Activated T-helper 2 cell treated with anti-CD3 and anti-CD28 coated beads, Interferon-gamma antibody, Interleukin-2, Interleukin-4, amounts not matched to agents 10 μg/mL and 5 μg/mL and 100 μg/mL, durations not matched to agents 14 hours and 24 hours and 36 hours (primary cell): ENCODE measurements at places on chromosomes 4 and X.

- no peaks in the 10 kb centered on the region for H3K4me1 ChIP-seq
- peaks cover 9% of the 10 kb centered on the region for H3K27me3 ChIP-seq
Observed at GRCh38 chr4:78002260-78002659, 54.9 kb upstream of the FRAS1 start.

- no peak for DNase-seq
- no peaks in the 10 kb centered on the region for H3K4me1 ChIP-seq
- peaks cover 11% of the 10 kb centered on the region for H3K36me3 ChIP-seq
- H3K27ac ChIP-seq, result no peak overlapping the region
Observed at GRCh38 chrX:71164071-71164470, 19.4 kb downstream of the NLGN3 start.

DNA sequence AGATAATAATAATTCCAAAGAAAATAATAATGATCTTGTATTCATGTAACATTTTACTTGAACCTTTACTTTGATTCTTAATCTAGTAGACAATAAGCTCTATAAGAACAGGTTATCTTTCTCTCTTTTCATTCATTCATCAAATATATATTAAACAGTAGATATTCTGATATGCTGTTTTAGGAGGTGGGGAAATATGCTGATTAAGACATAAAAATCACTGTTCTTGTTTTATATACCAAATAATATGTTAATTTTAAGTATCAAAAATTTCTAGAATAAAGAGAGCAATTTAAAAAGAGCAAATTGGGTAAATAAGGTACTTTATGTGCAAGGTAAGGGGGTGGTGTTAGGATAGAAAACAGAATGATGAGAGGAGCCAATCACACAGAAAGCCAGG lies 401.9 kb downstream of the PDHA2 start:
- DNase-seq, result no peak
- H3K27ac ChIP-seq, result no peak overlapping the region
- H3K4me1 ChIP-seq, result no peaks in the 10 kb centered on the region
- no peaks in the 10 kb centered on the region for H3K27me3 ChIP-seq
- no peak overlapping the region for H3K4me3 ChIP-seq

DNA sequence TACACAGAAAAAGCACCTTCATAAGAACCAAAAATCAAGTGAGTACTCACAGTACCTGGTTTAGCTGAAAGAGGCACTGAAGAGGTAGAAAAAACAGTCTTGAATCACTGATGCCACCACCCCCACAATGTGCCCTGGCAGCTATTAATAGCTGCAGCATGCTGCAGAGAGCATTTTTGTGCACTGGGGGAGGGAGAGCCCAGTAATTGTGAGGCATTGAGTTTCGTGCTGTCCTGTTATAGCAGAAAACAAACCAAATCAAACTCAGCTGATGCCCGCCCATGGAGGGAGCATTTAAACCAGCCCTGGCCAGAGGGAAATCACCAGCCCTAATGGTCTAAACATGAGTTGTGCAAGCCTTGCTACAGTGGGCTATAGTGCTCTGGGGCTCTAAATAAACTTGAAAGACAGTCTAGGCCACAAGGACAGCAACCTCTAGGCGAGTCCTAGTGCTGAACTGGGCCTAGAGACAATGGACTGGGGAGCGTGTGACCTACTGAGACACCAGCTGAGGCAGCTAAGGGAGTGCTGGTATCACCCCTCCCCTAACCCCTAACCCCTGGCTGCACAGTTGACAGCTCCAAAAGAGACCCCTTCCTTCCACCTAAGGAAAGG lies 106.3 kb upstream of the TMLHE start:
- DNase-seq, result no peak
- H3K27me3 ChIP-seq, result no peaks in the 10 kb centered on the region
- H3K36me3 ChIP-seq, result no peaks in the 10 kb centered on the region
- no peaks in the 10 kb centered on the region for H3K4me1 ChIP-seq
- H3K4me3 ChIP-seq, result no peak overlapping the region

DNA sequence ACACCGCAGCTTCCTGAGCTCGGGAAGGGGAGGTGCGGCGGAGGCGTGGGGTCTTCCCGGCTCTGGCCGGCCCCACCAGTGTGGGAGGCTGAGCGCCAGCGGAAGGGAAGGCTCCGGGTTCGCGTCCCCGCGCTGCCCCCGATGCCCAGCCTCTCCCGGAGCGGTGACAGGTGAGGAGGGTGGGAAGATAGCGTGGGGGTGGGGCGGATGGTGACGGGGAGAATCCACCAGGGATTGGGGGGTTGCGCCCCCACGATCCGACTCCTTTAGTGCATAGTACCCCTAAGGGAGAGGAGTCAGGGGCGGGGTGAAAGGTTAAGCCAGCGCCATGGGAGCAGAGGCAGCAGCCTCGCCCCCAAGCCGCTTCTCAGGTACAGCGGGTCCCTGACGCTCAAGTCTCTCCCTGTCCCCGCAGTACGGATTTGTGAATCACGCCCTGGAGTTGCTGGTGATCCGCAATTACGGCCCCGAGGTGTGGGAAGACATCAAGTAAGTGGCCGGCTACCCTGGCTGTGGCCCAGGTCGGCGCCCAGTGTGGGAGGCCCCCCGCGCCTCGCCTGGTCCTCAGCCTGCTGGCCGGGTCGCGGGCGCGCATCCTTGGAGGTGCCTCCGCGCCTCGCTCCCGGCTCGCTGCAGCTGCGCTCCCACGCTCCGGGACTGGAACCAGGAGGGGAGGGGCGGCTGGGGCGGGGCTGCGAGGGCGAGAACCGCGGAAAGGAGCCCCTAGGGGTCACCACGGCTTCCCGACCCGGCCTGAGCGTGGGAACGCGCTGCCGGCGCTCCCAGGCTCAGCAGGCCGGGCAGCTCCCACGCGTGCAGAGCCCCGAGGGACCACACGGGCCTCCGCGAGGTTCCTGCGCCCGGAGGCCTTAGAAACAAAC lies 791 bp downstream of the GUCY1B1 start:
- H3K36me3 ChIP-seq, result peaks cover 3% of the 10 kb centered on the region
- H3K27ac ChIP-seq, result no peak overlapping the region
- H3K27me3 ChIP-seq, result peaks cover 31% of the 10 kb centered on the region
- no peak for DNase-seq
- H3K4me1 ChIP-seq, result peaks cover 4% of the 10 kb centered on the region
- peak overlapping the region; percentile 13 for H3K4me3 ChIP-seq
